CD4-positive, alpha-beta T cell treated with Interleukin-17A for 1 hour (primary cell): ENCODE measurements at places on chromosomes 5 and 9.
A peak's percentile ranks its signal among the peaks of the same experiment; 100 is the strongest.

- peak; percentile 24 for DNase-seq
These were observed 11.8 kb upstream of the EXOC3 start for GRCh38 chr5:431001-431710.

- no peak for DNase-seq
These were observed 532.9 kb downstream of the ANXA1 start for GRCh38 chr9:73684601-73685000.

GRCh38 chr5:126508251-126508961 is 85.2 kb downstream of the GRAMD2B start:
- no peak for DNase-seq

DNA sequence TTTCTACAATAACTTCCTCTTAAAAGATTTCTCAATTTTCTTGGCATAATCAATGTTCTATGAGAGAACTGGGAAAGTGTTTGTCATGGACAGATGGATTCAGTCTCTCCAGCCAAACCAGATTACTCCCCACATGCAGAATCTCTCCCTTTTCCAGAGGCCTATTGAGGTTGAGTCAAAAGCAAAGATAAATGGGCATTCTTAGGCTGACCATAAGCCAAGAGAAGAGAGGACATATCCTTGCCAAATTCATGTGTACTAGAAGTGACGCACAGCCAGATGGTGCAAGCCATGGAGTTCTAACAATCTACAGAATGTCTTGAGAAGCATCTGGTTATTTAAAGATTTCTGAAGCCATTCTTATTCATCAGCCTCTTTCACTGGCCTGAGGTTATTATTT is 2115.0 kb downstream of the MAT2B start:
- DNase-seq, result no peak

DNA sequence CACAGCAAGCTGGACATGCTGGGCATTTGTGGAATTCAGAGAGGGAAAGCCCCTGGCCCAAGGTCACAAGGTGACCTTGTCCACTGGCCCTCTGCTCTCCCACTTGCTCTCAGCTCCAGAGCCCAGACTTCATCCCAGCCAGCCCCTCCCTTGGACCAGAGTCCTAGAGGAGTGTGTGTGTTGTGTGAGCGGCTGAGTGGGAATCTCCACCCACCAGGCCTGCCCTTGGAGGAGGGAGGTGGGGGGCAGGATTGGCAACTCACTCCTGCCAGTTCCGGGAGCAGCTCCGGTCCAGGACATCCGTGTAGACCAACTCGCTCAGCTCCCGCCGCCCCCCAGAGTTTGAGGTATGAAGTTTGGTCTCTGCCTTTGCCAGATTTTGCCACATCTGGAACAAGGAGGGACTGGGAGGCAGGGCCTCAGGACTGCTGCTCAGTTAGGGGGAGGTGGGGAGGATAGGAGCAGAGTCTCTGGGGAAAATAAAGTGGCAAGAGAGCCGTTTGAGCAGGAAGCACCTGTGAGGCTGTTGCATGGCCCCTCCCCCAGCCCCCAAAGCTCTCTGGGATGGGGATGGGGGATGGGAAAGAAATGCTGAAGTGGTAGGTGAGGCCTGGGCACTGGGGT is 1.4 kb downstream of the MZB1 start:
- no peak for DNase-seq

GRCh38 chr5:52988335-52989024 is 672 bp upstream of the ITGA2 start:
- no peak for DNase-seq

GRCh38 chr9:17587113-17587512 is 8.2 kb downstream of the SH3GL2 start:
- DNase-seq, result no peak

DNA sequence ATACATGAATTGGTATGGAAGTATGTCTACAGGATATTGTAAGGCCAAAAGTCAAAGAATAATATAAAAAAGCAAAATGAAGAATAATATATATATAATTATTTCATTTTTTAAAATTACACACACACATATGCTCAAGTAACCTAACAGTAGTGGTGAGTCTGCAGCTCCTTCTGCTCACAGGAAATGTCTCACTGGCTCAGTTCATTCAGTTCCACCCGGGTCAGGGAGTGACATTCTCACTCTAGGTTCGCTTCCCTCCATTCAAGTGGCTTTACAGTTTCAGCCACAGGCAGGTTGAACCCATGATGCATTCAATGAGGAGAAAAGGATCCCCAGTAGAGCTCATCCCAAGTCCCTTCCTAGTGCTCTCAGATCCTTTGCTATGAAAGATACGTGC is 90.8 kb downstream of the SUSD1 start:
- DNase-seq, result no peak

DNA sequence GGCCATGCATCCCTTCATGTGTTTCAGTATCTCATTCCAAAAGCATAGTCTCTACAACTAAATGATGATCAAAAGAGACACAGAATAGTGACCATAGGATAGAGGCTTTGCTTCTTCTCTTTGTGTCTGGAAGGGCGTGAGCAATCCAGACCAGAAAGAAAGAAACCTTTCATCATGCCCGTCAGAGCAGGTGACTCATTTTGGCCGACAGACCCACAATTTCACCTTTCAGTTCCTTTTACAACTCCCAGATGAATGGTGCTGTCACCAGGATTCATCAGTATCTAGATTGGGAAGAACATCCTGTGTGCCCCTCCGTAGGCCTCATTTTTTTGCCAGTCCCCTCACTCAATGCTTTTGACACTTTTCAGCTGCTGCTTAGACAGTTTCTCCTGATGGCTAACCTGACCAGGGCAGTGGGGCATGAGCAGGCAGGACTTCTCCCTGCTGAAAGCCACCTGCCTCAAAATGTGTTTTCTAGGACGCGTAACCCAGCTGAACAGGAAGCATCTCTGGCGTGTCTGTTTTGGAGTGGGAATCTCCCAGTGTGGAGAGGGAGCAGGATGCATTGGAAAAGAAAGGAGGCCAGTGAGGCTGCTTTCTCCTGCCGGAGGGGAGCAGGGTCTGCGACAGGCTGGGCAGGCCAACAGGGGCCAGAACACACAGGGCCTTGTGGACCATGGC is 21.2 kb downstream of the ABLIM3 start:
- DNase-seq, result no peak

- no peak for DNase-seq
These were observed 4.9 kb upstream of the NR5A1 start for GRCh38 chr9:124511891-124512805.

DNA sequence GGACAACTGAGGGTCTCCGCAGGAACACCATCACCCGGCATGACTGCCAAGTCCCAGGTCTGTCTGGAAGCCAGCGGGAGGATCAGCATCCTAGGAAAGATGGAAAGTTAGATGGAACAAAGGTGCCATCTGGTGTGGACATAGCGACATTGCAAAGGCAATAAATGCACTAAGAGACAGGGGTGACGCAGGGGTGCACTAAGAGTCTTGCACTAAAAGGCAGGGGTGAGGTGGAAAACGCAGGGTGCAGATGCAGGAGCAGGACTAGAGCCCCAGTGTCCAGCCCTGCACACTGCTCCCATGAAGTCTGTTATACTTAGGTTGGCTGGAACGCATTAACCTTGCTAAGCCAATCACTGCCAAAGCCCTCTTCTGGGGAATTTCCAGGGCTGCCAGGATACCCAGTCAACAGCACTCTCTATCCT is 15.5 kb downstream of the ATOX1 start:
- DNase-seq, result no peak

DNA sequence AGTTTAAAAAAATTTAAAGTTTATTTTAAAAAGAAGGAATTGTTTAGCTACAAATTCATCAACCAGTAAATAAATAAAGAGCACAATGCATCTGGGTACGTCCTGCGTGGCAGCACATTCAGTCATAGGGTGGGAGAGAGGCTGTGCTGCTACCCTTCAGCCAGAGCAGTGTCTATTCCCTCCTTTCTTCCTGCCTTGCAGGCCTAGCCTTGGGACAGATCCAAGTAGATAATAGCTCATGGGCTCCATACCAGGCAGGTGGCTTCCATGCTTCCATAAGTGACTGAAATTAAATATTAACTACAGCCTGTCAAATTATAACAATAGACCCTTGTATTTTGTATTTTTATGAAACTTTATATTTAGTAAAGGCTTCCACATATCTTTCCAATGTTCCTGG is 408.3 kb upstream of the RGMB start:
- DNase-seq, result no peak

GRCh38 chr9:15423231-15423985 is 732 bp downstream of the SNAPC3 start:
- peak; percentile 11 for DNase-seq

GRCh38 chr9:113386571-113387393 is 10.0 kb upstream of the HDHD3 start:
- no peak for DNase-seq

DNA sequence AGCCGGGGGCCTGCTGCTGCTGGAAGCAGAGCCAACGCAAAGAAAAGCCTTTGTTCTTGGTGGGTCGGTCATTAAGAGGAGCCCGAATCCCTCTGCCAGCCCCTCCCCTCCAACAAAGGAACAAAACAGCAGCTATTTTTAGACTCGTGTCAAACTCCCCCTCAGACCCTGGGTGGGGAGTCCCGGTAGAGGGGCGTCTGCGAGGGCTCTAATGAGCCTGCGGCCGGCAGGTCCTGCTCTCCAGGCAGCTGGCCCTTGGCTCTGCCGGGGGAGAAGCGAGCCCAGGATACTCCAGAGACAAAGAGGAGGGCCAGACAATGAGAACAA is 114.0 kb downstream of the LHX2 start:
- no peak for DNase-seq

- no peak for DNase-seq
These were observed 53.5 kb downstream of the GRIA1 start for GRCh38 chr5:153543959-153544470.

GRCh38 chr5:26012078-26012477 is 1026.3 kb downstream of the CDH9 start:
- DNase-seq, result no peak

DNA sequence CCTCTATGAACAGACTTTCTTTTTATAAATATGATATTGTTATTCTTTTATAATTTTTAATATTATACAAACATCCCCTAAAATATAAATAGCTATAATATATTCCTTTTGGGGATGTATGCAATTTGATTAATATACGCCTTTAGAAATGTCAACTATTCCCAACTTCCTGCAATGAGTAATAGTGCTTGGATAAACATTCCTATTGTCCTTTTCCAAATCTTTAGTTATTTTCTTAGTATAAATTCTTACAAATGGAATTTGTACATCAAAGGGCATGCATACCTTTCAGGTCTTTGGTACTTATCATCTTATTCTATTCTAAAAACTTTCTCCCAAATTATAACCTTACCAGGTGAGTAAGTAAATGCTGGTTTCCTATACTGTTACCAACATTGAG is 6.2 kb downstream of the NLN start:
- no peak for DNase-seq

DNA sequence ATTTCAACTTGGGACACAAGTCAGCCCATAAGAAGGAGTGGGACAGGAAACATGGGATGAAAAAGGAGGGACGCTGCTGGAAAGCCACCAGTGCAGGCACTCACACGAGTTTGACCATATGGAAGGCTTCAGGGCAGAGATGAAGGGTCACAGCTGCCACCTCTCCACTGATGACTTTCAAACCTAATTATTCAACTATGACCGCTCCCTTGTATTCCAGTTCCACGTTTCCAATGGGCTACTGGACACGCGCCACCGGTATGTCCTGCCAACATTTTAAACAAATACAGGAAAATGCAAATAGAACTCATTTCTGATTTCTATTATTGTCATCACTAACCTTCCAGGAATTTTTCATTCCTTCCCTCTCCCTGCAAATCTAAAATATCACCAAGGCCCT is 134.7 kb downstream of the SLC1A3 start:
- DNase-seq, result no peak

GRCh38 chr5:418162-419121 is 24.5 kb upstream of the EXOC3 start:
- DNase-seq, result no peak

GRCh38 chr9:73284377-73284776 is 132.7 kb downstream of the ANXA1 start:
- DNase-seq, result no peak

DNA sequence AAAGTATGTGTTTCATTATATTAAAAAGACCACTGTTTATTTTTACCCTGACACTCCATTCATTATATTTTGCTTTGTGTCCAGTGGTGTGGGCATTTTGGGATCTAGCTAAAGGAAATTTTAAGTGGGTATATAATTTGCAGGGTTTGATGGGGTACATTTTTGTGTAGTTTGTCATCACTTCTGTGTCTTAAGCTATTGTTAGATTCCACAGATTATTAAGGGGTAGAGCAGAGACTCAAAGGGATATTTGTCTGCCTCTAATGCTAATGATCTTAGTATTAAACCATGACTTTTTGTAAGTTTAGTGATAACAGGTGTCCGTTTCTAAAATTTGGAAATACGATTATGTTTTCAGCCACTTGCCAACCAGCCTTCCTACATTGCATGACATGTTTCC is 731.6 kb downstream of the BRINP1 start:
- no peak for DNase-seq

DNA sequence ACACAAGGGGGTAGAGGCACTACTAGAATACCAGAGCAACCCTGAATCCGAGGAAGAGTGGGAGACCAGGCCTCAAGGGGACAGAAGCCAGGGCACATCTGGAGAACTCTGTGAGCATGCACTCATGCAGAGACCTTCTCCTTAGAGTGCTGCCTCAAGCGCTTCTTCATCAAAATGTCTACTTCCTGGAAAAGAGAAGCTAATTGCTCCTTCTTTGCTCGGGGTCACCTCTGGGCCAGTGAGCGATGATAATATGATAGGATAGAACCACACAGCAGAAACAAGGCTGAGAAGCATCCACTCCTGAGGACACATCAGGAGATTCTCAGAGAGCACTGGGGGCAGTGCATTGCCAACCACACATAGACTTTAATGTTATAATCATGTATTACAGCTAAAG is 23.7 kb upstream of the LMNB1 start:
- DNase-seq, result no peak

DNA sequence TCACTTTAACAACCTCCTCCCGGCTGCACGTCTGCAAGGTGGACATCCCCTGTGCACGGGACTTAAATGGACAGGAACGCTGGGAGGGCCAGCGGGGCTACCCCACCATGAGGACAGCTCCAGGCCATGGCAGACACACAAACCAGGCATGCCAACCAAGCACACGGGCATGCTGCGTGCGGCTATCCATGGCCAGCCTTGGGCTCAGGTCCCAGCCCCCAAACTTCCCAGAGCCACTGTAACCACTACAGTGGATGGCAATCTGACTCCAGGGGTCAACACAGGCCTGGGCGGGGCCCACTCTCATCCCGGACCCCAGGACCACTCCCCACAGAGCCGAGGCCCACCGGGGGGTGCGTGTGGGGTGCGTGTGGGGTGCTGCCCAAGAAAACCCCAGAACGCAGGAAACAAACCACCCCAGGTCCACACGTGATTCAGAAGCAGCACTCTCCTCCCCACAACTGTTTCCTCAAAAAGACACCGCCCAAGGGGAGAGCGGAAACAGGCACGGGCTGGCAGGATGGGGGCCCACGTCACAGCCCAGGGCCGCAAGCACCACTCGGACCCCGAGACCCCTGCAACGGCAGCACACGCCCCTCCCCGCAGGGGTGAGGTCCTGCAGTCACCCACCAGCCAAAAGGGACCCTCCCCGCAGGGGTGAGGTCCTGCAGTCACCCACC is 7.4 kb downstream of the SLC12A7 start:
- peak; percentile 22 for DNase-seq

DNA sequence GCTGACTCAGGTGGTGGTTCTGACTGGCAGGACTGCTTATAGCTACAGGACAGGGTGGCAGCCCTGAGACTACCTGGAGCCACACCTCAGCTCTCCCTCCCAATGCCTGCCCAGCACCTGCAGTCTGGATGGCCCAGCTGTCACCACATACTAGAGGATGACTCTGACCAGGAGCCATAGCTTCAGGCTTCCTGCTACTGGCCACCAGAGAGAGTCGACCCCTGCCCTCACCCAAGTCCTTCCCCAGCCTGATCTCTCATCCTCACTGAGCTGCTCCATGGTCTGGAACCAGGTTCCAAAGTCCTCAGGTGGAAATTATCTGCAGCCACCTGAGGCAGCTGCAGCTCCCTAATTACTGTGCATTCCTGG is 25.6 kb upstream of the TDRD7 start:
- no peak for DNase-seq
